Suppressor macrophage treated with lipopolysaccharide for 4 hours (primary cell): ENCODE measurements at places on chromosomes 5 and 9.
A peak's percentile ranks its signal among the peaks of the same experiment; 100 is the strongest.

DNA sequence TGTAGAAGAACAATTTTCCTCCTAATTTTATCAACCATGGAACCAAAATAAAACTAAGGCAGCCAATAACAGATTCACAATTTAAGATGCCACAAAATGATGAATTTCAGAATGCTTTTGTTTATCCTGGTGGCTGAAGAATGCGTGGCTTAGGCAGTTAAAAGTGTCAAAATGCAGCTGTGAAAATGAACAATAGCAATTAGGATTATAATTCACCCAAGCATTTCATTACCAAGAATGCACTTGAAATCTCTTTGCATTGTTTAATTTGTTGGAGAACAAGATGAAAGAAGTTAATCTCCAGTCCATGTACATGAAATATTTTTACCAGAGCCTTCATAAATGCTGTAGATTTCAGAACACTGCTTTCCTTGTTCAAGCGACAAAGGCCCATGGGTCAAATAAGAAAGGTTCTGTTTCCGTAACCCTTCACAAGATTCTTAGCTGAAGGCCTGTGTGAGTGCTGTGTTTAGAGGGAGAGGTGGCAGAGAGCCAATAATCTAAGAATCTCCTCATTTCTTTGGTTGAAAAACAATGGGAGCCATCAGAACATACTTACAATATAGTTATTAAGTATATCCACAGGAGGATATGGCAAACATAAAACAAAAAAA, 39.3 kb downstream of the CLINT1 start:
- no peak for DNase-seq

- peak; percentile 48 for DNase-seq
Observed at GRCh38 chr5:7261049-7261448, 134.9 kb upstream of the ADCY2 start.

DNA sequence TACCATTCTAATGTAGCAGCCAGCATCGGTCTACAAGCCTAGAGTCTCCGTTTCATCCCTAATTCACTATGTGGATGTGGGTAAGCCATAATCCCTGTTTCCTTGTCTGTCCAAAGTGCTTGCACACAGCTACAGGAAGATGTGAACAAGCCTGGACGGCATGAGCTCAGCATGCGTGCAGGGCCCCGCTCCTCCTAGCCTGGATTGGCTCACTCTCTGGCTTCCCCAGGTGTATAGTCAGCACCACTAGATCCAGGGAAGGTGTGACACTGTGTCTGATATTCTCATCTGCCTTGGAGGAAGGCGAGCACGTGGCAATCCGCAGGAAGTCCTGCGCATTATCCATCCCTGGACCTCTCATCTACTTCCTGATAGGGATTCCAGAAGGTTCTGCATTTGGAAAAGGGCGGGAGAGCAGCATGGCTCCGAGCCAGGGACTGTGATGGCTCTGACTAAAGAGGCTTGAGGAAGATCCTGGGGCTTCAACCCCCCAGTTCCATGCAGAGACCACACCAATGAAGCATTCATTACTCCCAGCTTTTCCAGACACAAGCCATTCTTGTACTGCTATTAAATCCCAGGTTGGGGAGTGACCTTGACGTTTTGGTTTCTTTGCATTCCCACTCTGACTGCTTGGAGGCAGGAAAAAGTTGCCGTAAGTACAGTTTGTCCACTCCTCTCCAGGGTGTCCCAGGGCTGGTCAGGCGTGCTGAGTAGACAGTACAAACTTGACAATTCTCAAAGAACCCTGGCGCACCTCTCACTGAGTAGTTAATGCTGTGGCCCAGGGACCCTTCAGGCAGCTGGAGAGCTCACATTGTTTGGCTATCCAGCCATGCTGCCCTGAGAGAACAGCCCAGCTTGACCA, 65.6 kb downstream of the PSD2 start:
- no peak for DNase-seq

DNA sequence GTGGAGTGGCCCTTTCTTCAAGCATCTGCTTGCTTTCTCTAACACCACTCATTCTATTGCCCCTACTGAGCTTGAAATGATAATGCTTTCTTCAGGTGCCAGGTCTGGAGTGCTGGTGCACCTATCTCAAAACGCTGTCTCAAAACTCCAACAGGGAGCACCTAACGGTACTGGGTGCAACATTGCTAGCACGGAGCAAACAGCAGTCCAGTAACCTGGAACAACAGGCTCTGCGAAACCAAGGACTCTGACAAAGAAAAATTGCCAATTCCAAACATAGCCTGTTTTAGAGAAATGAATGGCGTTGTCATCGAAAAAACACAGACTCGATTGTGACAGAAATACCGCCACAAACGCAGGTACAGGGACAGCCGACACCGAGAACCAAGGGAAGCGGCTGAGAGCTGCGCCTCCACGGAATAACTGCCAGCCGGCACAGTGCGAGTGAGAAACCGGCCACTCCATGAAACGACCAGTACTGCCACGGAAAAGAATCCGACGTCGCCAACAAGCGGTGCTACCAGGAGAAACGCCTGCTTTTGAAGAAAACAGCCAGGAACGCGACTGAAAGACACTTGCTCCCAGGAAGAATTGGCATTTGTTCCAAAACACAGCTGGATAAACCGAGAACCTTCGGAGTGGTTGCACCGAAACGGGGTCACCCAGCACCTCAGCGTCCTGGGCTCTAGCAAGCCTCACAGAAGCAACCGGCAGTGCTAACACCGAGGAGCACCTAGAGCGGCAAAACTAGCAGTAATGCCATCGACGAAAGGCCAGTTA, 3.1 kb downstream of the ANXA2R start:
- DNase-seq, result no peak

GRCh38 chr9:95027914-95028852, 289.3 kb downstream of the FANCC start:
- DNase-seq, result no peak
